ENCODE measurements at places on chromosomes 2 and 18. TPM values are rescaled to one million over a fixed set of nuclear protein-coding genes. Genes with fewer than 3 reads are reported as not detected.

Gene EPHA4
- total RNA-seq, result 32.8 TPM

DNA sequence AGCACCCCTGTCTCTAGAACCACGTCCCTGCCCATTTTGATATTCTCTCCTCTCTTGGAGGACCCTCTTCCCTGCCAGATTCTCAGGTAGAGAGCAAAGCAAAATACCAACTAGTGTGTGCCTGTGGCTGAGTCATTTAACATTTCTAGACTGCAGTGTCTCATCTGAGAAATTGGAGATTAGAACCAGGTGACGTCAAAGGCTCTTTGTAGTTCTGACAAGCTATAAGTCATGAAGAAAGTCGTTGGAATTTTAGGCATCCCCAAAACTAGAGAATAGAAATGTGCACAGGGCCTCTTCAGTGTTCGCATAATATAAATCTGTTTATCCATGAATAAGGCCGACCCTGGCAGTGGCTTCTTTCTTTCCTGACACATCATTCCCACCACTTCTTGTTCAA, 74.4 kb upstream of the TANC1 start:
- H3K4me3 ChIP-seq, result no peak overlapping the region
- DNase-seq, result no peak
- no peaks in the 10 kb centered on the region for H3K27me3 ChIP-seq
- no peak overlapping the region for H3K27ac ChIP-seq
- no peaks in the 10 kb centered on the region for H3K4me1 ChIP-seq

DNA sequence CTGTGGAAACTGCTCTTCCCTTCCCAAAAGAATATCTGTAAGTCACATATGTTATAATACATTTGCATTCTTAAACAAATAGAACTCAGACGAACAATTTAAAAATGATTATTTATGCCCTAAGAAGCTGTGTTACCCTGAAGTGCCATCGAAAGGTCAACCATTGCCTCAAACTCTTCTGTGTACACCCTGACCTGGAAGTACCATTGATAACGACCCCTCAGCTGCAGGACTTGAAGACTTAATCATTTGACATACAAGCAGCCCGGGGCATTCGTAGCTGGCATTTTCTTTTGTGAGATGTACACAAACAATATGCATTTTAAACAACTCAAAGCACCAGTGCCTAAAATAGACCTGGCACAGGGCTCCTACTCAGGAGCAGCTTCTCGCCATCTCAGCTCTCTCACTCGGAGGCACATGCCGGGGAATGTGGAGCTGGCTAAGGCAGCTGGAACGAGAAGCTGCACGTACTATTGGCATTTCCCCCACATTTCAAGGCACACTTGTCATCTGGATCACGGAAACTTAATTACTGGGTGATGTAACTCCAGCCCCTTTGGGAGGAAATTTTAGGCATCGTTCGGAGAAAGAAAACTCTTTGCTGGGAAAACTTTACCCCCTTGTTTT, 170.0 kb upstream of the GALNT5 start:
- H3K27me3 ChIP-seq, result no peaks in the 10 kb centered on the region
- H3K36me3 ChIP-seq, result no peaks in the 10 kb centered on the region
- no peaks in the 10 kb centered on the region for H3K4me1 ChIP-seq
- DNase-seq, result no peak
- H3K4me3 ChIP-seq, result no peak overlapping the region

- no peak for DNase-seq
- no peak overlapping the region for H3K27ac ChIP-seq
- peaks cover 11% of the 10 kb centered on the region for H3K27me3 ChIP-seq
- no peak overlapping the region for H3K4me3 ChIP-seq
- H3K36me3 ChIP-seq, result no peaks in the 10 kb centered on the region
Observed at GRCh38 chr2:217270485-217271121, 410.7 kb upstream of the TNP1 start.

Gene MYCN
- not detected for total RNA-seq

- no peak overlapping the region for H3K27ac ChIP-seq
- no peaks in the 10 kb centered on the region for H3K36me3 ChIP-seq
- H3K4me1 ChIP-seq, result no peaks in the 10 kb centered on the region
- no peak for DNase-seq
- no peak overlapping the region for H3K4me3 ChIP-seq
Observed at GRCh38 chr2:179344280-179344964, 79.8 kb upstream of the SESTD1 start.

DNA sequence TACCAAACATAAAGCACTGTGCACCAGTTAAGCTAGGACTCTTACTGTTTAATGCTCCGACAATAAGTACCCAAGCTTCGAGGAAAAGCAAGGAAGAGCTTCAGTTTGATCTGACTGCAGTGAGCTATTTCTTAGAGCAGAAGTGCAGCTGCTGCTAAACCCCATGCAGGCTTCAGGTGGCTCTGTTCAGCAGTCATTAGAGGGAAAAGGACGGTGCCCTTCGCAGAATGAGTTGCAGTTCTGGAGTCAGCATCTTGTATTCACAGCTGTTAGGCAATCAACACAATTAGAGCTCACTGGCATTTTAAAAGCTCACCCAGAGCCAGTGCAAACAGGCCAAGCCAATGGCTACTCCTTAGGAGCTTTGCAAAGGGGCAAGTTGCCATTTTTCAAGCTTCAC, 1.5 kb upstream of the CERKL start:
- DNase-seq, result no peak
- H3K27ac ChIP-seq, result no peak overlapping the region
- no peak overlapping the region for H3K4me3 ChIP-seq
- no peaks in the 10 kb centered on the region for H3K36me3 ChIP-seq
- peaks cover 40% of the 10 kb centered on the region for H3K27me3 ChIP-seq

DNA sequence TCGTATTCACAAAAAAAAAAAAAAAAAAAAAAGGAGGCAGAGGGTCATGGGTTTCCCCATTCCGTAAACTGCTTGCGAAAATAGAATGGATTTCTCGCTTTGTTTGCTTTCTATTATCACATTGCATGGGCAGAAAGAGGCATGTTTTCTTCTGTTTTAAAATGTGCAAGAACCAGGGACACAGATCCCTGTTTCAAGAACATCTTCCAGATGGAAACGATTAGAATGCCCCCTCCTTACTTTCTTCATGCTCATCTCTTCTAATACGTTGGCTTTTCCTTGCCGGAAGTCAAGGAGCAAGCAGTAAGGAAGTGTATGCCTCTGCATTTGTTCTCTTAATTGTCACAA, 51.0 kb upstream of the ZNF516 start:
- no peak for DNase-seq
- H3K4me3 ChIP-seq, result no peak overlapping the region
